Calu3 (cell line): ENCODE measurements at places on chromosomes 7 and 10. TPM values are rescaled to one million over a fixed set of nuclear protein-coding genes. Genes with fewer than 3 reads are reported as not detected.

THSD7A gene
- total RNA-seq, result 5.9 and 8.3 TPM in 2 replicates

- DNase-seq, result no peak
These were observed 3.0 kb downstream of the IRF5 start for GRCh38 chr7:128940494-128941322.

DNA sequence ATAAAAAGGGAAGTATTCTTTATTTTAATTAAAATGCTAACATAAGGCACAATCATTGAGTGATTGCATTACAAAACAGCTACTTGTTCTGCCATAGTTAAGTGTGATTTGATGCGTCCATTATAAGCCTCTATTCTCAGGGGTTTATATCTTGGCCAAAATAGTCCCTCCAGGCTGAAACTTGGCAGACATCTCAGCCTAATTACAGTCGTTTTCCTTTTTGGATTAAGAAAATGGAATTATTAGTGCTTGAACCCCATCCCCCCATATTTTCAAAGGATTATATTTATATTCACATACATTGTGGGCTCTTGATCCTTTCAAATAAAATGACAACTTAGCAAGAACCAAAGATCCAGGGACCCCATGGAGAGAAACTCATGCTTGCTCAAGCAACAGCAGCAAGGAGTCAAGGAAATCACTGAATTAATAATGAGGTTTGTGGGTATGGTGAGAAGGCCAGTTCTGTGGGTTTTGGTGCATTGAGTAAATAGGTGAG is 66.7 kb upstream of the NEUROD6 start:
- no peak for DNase-seq

DNA sequence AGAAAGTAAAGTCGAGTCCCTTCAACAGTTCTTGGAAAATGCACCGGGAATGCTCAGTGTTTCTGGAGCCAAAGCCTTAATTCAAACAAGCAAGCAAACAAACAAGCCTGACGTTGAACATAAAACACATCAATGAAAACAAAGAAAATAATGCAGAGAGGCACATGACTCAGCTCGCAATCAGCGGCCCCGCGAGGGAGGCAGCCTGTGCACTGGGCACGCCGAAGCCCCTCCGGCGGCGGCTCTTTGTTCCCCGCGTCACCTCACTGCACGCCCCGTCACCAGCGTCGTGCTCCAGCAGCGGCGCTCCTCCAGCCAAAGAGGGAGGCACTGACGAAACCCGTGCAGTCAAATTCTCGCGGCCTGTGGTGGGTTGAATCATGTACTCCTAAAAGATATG is 151.5 kb downstream of the DNAJB6 start:
- DNase-seq, result no peak

- no peak for DNase-seq
These were observed 5.6 kb downstream of the NKX6-2 start for GRCh38 chr10:132780356-132780755.
